Activated T-cell treated with anti-CD3 and anti-CD28 coated beads, Interleukin-2, amount 50 U/mL, for 72 hours (primary cell): ENCODE measurements at places on chromosomes 6 and 20.
A peak's percentile ranks its signal among the peaks of the same experiment; 100 is the strongest.

GRCh38 chr6:129817821-129818220 is 43.3 kb downstream of the TMEM244 start:
- DNase-seq, result no peak

DNA sequence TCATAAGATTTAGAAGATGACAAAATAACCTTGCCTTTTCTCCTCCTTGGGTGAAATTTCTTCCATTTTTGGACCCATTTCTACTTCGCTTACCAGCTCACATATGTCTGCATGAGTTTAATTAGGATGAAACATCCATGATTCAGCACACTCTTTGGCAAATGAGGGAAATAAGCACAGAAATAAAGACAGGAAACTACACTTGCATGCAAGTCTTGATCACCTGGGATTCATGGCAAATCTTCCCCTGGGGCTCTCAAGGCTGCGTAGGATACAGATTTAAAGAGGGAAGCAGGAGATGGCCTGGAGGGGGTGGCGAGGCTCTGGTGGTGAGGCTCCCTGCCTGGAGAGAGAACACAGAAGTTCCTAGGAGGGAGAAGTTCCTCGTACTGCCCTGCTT is 147.8 kb downstream of the EDN3 start:
- no peak for DNase-seq

DNA sequence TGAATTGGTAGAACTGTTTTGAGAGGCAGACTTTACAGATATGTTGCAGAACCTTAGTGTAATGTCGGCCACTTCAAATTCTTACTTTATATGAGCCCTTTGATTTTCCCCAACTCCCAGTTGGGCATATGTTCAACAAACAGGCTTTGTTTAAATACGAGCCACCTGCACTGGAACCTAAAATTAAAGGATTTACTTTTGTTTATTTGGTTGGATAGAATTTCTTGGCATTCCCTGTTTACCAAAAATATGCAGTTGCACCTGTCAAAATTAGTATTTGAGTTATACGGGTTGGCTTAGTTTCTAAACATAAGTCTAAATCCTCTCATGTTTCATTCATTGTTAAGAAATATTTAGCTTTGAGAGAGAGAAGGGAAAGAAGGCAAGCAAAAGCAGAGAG is 2.4 kb upstream of the GLYATL3 start:
- DNase-seq, result no peak

- no peak for DNase-seq
These were observed 326.5 kb downstream of the RNGTT start for GRCh38 chr6:88636871-88637270.

DNA sequence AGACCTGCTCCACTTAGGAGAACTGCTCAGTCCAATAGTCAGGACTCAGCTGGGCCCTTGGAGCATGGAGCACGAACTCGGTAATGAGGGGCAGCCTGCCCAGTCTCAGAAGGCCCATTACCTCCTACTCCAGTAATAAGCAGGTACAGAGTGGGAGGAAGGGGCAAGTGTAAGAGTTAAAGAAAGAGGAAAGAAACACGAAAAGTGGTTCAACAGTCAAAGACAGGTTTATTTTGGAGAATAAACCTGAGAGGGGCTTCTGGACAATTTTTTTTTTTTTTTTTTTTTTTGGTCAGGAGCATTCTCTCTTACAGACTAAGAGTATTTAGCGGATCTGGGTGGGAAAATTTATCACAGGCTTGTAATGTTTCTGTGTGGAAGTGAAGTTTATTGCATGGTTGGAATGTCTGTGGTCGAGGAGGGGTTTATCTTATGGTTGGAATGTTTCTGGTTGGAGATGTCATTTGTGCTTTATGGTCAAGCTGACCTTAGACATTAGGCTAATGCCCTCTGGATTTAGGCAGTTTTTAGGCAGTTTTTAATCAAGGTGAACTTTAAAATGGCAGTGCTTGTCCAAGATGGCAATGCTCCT is 340.1 kb downstream of the BCKDHB start:
- no peak for DNase-seq

GRCh38 chr20:4056880-4057279 is 41.5 kb upstream of the RNF24 start:
- DNase-seq, result no peak

DNA sequence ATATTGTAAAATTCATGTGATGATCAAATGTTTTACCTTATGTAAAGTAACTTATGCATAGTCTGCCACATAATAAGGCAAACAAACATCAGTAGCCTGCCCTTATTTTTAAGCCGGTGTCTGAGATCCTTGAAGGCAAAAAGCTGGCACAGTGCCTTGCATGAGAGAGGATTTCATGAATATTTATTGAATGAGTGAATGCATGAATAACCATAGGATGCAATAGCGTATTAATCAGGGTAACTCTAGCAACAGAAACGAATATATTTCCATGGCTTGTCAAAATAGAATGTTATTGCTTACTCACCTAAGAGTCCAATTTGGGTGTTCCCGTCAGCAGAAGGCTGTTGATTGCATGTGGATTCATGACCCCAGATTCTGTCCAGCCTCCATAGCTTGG is 34.9 kb downstream of the BTBD3 start:
- no peak for DNase-seq

DNA sequence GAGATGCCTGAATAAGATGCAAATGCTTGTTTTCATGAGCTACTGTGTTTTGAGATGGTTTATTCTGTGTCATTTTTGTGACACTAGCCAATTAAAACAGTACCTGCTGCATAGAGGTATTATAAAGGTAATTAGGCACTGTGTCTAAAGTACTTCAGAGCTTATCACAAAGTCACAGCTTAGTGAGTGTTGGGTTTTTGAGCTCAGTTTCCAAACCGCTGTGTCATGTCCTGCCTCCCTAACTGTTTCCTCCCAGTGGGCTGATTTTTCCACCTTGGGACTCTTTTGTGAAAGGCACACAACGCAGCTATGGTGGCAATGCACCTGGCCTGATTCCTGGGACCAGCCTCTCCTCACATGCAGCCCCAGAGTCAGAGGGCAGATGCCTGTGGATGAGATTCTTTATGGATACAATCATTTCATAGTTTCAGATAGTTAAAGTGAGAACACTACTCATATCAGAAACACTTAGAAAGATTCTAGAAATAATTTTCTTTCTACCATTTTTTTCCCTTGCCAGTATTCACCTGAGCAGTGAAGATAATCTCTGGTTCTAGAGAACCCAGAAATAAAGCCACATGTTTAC is 41.3 kb upstream of the TAGAP start:
- DNase-seq, result no peak

- peak; percentile 27 for DNase-seq
These were observed 10.6 kb upstream of the IL17F start for GRCh38 chr6:52254731-52255378.

GRCh38 chr6:37646097-37646864 is 51.4 kb downstream of the MDGA1 start:
- no peak for DNase-seq

DNA sequence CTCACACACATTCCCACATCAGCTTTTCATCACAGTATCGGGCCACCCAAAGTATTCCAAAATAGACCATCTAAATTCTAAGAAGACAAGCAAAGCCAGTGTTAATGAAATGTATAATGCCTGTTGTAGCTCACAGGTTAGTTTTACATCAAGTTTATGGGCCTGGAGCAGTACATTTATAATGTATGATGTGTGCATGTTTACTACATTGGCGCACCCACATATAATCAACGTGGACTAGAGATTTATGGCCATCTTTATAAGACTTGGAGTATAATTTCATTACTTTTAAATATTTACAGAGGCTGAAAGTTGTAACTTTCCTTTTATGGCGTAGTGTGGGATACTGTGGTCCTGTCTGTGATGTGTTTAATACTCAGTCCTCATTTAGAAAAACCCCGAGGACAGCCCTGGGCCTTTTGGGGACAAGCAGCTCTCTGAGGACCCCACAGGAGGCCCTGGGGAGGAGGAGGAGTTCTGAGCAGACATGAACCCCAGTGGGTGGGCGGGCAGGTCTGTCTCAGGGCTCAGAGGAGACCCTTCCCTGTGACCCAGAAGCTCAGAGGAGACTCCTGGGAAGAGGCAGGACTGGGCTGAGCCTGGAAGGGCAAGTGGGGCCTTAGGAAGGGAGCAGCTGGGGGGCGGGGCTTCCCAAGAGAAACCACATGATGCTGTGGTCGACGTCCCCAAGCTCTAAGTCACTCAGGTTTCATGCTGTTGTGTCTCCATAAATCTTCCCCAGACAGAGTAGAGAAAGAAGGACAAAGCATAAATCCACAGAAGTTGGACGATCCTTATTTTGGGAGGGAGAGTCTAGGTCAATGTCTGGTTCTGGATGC is 232.1 kb downstream of the PREX1 start:
- no peak for DNase-seq

DNA sequence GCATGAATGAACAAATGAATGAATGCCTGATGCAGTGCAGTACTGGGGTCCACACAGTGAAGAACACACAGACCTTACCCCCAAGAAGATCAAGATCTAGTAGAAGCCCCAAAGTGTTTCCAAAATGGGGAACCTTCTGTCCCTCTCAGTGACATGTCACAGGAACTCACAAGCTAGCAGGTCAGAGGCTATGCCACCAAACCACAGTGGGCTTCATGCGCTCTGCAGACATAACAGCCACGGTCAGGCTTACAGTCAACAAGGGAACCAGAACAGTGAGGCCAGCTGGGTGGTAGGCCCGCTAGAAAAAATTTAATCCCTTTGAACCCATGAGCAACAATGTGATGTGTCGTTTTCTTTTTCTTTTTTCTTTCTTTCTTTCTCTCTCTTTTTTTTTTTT is 20.2 kb upstream of the ARFGEF2 start:
- DNase-seq, result no peak

DNA sequence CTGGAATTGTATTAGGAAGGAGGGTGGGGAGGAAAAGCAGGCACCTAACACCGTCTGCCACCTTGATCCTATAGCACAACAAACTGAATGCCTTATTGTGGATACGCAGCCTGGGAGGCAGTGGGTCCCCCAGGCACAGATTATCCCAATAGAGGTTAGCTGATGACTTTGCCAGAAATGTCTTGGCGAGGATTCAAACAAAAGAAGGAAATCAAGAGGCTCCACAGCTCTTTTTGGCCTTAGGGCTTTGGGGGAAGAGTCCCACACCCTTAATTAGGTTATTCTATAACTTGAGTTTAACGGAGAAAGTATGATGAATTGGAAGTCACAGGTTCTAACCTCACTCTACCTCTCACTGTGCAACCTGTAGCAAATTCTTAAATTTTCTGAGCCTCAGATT is 102.0 kb downstream of the MRPL14 start:
- DNase-seq, result no peak

- DNase-seq, result peak; percentile 14
These were observed 2.0 kb downstream of the EDEM2 start for GRCh38 chr20:35145141-35145564.
